AG10803 (cell line): ENCODE measurements at places on chromosomes 4 and X.
A peak's percentile ranks its signal among the peaks of the same experiment; 100 is the strongest.

DNA sequence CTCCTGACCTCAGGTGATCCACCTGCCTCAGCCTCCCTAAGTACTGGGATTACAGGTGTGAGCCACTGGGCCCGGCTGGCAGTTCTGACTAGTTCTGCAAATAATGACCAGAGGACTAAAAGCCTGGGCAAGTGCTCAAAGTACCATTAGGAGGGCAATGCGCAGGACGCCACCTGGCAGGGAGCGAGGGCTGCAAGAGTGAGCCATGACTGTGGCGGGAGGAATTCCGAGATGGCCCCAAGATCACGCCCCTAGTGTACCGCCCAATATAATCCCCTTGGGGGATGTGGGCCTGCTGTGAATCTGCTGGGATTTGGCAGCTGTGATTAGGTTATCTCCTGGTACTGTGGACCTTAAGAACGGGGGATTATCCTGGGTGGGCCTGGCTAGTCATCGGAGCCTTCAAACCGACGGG is 26.2 kb upstream of the GPR78 start:
- no peak for DNase-seq

DNA sequence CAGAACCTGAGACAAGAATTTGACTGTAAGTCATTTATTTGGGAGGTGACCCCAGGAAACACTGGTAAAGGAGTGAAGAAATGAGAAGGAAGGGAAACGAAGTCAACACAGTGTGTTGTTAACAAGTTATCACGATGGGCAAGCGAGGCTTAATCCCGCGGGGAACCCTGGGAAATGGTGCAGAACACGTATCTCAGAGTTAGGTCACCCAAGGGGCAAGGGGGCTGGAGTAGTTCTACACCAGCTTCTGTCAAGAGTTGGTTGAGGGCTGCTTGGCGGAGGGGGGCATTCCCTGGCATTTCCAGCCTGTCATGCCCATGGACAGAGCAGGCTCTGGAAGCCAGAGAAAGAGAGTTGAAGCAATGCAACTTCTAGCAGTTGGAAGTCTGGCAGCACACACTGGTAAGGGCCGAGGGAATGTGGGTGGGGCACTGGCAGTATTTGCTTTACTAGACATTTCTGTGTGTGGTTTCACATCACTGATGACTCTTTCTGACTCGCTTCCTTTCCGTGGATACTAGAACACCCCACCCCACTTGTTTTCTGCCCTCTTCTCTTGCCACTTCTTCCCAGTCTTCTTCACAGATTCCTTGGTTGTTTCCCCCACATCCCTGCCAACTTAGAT is 52.2 kb upstream of the ADGRG2 start:
- DNase-seq, result peak; percentile 33

- no peak for DNase-seq
Measured at GRCh38 chr4:141518222-141518621, 118.2 kb upstream of the IL15 start.

DNA sequence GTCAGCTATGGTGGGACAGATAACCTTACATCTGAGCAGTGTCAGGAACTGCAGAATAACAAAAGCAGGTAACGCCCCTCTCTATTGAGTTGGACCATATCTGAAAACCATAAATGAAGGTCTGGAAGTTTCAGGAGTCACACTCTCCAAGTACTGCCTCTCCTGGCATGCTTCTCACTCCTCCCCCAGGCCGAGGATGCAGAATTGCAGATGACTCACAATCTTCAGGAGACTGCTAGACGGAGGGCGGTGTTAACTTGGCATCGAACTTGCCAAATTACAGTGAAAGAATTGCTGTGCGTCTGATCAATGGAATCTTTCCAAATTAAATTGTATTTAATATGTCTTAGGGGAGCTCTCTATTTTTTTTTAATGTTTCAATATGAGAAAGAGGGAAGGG is 67.1 kb upstream of the TRIM2 start:
- peak; percentile 91 for DNase-seq

- no peak for DNase-seq
Measured at GRCh38 chr4:189414021-189414420, 526.7 kb upstream of the FRG1 start.

GRCh38 chr4:179128299-179128698 is 1686.1 kb upstream of the AGA start:
- DNase-seq, result no peak

GRCh38 chrX:41720125-41720779 is 3.7 kb upstream of the GPR82 start:
- no peak for DNase-seq

- DNase-seq, result peak; percentile 70
Measured at GRCh38 chr4:156190615-156191014, 236.9 kb upstream of the CTSO start.

DNA sequence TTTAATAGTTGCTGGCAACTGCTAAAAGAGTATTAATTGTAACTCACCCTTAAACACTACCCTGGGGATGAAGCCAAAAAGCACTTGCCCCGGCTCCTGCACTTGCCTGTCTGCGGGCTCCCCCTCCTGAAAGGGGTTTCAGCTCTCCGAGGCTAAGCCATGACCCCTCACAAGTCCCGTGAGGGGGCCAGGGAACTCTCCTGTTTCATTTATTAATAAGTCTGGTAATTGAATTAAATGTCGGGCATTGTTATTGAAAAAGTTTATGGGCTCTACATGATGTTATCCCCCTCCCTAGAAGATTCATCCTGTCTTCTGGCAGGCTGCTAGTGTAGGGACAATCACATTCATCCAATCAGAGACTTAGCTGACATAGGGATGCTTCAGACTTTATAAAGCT is 23.3 kb downstream of the GSPT2 start:
- no peak for DNase-seq

GRCh38 chrX:106613277-106613676 is 1.5 kb downstream of the RADX start:
- no peak for DNase-seq

- DNase-seq, result no peak
Measured at GRCh38 chr4:56768763-56769162, 52.7 kb downstream of the SPINK2 start.

DNA sequence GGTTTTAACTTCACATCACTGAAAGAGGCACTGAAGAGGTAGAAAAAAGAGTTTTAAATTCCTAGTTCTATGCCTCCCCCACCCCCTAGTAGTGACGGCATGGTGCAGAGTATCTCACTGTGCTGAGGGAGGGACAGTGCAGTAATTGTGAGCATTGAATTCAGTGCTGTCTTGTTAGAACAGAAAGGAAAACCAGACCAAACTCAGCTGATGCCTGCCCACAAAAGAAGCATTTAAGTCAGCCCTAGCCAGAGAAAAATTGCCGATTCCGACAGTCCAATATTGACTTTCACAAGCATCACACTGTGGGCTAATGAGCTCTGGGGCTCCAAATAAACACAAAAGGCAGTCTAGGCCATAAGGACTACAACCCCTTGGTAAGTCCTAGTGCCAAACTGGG is 417.7 kb downstream of the AR start:
- no peak for DNase-seq

DNA sequence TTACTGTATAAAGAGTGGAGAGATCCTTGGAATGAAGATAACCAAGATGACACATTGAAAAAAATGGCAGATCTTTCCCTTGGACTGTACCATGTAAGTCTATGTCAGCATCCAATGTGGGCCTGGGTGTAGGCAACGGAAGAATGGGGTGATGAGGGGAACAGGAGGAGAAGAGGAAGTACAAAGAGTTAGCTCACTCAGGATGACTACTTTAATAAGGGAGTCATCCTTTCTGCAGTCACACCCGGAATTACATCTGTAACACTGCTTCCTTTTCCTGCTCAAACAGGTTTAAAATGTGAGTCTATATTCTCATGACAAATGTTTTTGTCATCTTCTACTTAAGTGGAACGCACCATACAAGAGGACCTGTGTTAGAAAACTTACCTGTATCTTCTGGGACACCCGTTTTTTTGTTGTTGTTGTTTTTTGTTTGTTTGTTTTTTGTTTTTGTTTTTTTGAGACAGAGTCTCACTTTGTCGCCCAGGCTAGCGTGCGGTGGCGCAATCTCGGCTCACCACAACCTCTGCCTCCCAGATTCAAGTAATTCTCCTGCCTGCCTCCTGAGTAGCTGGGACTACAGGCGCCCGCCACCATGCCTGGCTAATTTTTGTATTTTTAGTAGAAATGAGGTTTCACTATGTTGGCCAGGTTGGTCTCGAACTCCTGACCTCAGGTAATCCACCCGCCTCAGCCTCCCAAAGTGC is 18.0 kb downstream of the HPSE start:
- DNase-seq, result no peak

- no peak for DNase-seq
Measured at GRCh38 chrX:19798423-19798822, 89.0 kb downstream of the SH3KBP1 start.

GRCh38 chrX:82196866-82197265 is 995.0 kb downstream of the SH3BGRL start:
- no peak for DNase-seq

DNA sequence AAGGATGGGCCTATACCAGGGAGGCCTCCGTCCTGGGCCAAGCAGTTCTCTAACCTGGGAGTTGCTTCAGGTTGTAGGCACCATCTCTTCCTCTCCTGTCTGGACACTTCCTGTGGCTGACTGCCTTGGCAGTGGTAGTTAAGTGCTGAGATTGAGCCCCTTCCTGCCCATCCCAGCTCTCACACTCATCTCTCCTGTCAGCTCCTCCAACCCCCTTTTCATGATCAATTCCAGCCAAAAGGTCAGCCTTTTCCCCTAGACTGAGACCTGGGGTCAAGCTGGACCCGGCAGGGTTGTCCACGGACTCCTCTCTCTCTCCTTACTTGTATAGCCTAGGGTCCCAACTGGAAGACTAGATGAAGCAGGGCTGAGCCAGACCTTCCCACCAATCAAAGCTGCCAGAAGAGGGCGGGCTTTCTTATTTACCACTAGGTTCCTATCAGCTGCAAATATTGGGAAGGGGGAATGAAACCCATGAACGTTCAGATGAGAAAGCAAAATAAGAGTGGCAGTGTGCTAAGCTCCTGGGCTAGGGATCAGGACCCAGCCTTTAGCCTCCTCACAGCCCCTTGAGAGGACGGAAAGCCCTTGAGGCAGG is 34.5 kb downstream of the KDM5C start:
- no peak for DNase-seq

GRCh38 chr4:62324215-62324614 is 1124.1 kb downstream of the ADGRL3 start:
- no peak for DNase-seq

GRCh38 chr4:183147983-183148382 is 48.9 kb downstream of the WWC2 start:
- no peak for DNase-seq

DNA sequence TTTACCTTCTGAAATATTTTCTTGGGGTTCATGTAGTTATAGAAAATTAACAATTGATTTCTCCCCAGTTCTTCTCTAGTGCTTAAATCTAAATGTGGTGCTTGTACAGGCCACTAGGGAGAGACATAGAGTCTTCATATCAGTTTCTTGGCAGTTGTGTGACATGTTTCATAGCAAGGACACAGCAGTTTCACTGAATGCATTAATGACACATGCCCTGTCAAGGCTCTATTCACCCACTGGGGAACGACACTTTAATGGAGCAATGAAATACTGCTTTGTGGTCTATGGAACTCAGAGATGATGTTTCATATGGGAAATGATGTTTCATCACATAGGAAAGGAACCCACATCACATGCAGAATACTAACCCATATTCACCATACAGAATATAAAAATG is 2.8 kb downstream of the VEGFC start:
- DNase-seq, result peak; percentile 88

GRCh38 chrX:50111742-50112141 is 89.1 kb downstream of the AKAP4 start:
- DNase-seq, result no peak

GRCh38 chr4:77284036-77284435 is 127.0 kb downstream of the CCNG2 start:
- DNase-seq, result peak; percentile 1

DNA sequence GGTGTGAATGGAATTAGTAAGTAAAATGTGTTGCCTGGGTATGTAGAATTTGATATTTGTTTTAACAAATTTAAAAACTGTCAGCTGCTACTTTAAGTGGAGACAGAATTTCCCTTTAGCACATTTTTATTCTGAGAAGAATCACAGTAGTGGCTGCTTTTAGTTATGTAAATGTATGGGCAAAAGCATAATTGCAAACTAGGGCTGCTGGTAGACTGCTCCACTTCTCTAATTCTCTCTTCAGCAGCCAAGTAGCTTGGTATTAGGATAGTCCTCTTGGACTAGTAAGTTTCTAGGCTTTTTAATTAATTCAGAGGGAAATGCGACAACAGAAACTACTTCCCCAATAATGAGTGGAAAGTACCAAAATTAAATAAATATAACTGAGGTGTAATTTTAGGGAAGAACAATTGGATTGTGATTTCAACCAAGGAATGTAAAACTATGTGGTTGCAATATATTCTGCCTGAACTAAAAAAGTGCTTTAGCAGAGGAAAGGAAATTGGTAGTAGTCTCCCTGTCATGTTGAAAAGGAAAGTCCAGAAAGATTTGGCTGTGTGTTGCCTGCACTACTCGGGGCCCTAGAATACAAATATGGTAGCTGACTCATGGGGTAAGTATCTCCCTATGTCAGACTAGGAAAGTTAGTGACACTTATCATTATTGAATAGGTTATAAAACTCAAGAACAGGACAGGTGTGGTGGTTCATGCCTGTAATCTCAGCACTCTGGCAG is 9.2 kb upstream of the EIF4E start:
- DNase-seq, result peak; percentile 54

DNA sequence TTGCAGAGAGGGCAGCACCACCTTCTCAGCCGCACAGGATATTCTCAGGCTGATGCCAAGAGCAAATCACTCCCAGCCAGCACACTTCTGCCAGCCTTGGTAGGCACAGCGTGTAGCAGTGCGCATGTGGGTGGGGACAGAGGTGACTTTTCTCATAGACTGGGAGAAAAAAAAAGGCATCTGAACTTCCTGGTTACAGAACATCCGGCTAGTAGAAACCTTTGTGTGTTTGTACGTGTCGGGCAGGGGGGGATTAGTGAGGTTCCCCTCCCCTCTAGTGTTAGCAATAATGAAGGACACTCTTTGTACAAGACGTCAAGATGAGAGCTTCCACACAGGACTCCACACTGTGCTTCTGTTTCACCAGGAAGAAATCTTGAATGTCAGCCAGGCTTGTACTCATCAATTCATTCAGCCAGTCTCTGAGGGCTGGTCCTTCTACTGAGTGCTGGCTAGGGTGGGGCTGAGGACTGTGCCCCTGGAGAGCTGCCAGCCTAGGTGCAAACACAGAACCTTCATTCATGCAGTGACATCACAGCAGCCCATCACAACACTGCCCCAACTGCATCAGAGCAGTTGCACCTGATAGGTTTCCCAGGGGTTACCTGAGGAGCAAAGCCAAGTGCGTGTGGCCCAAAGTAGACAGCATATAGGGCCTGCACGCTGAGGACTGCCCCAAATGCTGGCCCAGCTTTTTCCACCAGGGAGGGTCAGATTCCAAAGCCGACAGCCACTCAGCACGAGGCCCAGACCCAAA is 34.7 kb downstream of the SLC25A5 start:
- peak; percentile 59 for DNase-seq

DNA sequence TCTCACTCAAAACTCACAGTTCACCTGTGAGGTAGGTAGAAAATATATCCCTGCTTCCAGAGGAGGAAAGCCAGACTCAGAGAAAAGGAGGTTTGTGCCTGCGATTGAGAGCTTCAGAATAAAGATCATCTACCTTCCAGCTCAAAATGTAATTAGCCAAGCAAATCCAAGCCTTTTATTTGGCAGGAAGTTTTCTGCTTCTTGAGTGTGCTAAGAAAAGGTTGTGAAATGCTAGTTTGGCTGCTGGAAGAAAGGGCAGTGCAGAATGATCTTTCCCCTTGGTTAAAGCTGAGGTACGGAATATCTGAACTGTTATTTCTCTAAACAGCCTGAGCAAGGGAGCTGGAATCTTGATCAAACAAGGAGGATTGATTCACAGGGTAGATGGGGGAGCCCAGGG is 59.7 kb upstream of the VCX3B start:
- DNase-seq, result no peak
